ENCODE measurements at places on chromosomes 7 and 10.

- no peak for DNase-seq
These were observed 111.2 kb downstream of the RNLS start for GRCh38 chr10:88471899-88472298.

DNA sequence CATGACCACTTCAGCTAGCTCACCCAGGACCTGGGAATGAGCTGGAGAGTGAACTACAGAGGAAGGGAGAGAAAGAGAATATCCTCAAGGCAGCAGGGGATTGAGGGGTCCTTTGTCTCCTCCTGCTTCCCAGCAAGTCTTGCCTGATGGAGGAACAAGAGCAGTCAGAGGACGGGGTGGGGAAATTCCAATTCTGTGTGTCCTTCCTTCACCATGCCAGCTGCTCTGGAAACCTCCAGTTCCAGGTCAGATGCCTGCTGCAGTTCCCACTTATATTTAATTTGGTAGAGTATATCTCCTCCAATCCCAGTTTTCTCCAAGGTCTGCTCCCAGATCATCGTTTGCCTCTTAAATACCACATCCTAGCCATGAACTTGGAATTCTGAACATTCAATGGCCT lies 21.4 kb upstream of the LEP start:
- DNase-seq, result no peak

GRCh38 chr10:58081353-58081752 lies 186.3 kb downstream of the IPMK start:
- DNase-seq, result no peak

DNA sequence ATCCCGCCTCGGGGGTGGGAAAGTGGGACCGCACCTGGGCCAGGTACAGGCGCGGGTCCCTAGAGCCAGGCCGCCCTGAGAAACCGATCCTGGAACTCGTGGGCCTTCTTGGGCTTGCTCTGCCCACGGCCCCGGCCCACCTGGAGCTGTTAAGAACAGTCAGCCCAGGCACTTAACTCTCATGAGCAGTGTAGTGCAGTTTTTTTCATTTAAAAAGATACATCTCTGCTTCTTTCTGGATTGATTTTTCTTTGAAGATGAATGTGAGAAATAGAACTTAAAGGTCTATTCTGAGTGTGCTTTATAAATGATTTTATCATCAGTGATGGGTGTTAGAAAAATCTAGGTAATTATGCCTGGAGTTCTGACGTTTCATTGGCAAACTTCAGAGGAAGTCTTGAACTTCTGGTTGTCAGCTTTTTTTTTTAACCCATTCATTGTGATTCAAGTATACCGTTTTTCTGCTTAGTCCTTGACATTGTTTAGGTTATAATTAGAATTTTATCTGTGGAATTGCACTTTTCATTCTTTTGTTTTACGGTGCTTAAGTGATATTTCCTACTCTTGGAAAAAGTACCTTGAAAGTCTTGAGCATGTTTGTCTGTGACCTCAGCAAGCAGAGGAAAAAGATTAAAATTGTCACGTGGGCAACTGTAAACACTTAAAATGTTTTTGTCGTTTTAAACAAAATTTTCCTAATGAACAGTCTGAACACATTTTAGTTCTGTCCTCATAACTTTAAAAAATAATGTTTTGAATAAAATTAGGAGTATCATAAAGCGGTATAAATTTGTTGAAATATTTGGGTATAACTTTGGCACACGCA lies 906 bp downstream of the CDK1 start:
- no peak for DNase-seq

DNA sequence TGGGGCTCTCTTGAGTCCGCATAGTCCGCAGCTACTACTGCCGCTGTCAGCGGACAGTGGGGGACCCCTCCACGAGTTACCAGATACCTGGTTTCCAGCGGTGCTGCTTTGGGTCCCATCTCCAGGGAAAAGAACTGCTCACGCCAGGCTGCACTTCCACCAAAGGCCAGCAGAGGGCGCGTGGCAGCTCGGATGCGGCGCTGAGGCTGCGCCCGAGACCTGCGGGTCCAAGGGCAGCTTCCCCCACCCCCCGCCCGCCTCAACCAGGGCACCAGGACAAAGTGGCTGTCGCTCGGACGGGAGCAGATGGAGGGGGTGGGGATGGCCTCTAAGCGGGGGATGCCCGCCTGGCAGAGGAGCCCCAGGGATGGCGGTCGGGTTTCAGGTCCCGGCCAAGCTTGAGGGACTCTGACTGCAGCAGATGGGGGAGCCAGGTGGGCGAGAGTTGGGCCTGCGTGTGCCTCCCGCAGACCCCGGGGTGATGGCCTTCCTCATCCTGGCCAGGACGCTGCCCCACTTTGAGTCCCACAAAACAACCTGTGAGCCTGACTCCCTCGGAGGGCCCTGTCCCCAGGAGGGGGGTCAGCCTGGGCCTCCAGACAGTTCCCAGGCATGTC lies 23.8 kb upstream of the ZNF735 start:
- no peak for DNase-seq

DNA sequence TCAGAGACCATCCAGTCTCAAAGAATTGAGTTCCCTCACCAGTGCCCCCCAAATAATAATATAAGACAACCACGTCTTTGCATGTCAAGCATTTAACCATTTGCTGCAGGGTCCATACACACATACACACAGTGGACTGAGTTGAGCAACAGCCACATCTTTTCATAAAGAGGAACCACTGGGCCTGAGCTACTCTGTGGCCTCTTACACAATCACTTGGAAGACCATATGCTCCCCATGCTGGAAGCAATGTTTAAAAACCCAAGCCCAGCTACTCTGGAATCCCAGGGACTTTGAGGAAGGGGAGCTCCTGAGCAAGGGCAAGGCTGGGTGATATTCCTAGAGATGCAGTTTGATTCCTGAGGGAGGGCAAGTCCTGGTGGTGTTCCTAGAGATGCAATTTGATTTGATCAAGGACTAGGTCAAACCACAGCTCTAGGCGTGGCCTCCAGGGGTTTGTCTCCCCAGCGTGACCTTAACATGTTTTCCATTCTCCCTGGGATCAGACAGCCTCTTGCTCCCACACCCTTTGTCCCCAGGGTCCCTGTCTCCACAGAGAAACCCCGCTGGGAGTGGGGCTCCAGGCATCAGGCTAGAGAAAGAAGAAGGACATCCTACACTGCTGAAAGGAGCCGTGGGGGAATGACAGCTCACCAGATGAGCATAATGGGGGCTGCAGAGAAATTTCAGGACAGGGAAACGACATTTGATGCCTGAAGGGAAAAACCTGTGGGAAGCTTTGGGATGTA lies 376.2 kb upstream of the MGMT start:
- no peak for DNase-seq

- DNase-seq, result no peak
These were observed 234.4 kb downstream of the NEBL start for GRCh38 chr10:20662742-20663141.

DNA sequence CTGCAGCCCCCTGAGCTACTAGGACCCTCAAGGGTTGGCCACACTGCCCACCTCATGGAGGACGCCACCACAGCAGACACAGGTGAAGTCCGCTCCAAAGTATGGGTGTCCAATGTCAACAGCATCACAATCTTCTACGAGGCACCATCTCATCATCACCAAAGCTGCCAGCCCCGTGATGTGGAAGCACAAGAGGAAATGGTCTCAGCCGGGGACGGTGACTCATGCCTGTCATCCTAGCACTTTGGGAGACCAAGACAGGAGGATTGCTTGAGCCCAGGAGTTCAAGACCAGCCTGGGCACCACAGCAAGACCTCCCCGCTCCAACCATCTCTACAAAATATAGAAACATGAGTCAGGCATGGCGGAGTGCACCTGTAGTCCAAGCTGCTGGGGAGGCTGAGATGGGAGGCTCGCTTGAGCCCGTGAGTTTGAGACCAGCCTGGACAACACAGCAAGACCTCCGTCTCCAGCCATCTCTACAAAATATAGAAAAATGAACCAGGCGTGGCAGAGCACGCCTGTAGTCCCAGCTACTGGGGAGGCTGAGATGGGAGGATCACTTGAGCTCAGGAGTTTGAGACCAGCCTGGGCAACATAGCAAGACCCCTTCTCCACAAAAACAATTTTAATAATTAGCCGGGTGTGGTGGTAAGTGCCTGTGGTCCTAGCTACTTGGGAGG lies 48.8 kb upstream of the MYL10 start:
- DNase-seq, result no peak

DNA sequence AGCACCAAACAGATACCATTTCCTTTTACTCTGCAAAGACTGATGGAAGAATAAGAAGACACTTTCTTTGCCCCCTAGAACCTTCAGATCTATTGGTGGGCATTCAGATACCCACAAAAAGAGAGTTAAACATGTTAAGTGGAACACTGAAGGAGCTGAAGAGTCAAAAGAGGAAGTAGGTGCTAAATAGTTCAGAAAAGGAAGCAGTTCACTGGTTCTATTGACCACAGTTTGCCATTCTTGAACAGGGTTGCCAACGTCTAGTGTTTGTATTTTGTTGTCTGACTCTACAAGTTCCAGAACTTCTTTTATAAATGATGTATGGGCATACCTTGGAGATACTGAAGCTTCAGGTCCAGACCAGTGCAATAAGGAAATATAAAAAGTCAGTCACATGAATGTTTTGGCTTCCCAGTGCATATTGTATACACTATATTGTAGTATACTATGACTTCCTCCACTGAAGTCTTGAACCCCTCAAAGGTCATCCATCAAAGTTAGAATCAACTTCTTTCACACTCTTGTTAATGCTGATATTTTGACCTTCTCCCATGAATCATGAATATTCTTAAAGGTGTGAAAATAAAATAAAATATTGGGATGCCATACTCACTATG lies 47.5 kb upstream of the AGR3 start:
- no peak for DNase-seq

DNA sequence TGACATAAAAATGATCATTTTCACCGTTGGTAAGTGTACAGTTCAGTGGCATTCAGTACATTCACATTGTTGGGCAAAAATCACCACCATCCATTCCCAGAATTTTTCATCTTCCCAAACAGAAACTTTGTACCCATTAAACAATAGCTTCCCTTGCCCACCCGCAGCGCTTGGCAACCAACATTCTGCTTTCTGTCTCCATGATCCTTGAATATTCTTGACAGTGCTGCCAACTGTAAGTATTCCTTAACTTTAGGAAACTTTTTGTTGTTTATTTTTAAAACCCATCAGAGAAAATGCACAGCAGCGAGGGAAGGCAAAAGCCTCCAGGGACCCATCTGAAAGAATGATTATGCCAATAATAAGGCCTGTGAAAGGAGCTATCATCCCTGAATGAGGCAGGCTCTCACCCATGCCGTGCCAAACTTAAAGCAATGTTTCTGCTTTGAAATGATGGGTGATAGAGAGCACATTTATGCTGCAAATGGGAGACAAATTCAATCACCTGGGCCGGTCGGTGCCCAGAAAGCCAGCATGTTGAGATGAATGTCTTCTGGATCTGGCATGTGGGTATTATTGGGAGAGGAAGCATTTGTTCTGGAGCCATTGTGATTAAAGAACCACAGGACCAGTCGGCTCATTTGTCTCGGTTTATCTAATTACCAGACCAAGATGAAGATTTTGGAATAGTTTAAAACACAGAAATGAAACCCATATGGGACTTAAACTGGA lies 202.1 kb upstream of the NPVF start:
- no peak for DNase-seq

DNA sequence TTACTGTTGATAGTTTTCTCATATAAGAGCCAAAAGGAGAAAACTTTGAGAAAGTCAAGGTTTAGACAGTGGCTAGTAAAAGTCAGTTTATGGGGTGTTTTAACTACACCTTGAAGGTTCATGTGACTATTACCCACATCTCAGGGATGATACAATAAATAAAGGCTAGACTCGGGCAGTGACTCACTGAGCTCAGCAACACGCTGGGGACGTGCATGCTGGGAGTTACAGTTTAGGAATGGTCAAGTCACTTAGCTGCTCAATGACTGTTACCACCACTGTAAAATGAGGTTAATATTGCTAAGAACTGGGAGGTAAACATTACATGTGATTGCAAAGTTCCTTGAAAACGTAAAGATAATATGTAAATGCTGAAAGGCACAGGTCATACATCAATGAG lies 1254.4 kb upstream of the PHF14 start:
- no peak for DNase-seq

DNA sequence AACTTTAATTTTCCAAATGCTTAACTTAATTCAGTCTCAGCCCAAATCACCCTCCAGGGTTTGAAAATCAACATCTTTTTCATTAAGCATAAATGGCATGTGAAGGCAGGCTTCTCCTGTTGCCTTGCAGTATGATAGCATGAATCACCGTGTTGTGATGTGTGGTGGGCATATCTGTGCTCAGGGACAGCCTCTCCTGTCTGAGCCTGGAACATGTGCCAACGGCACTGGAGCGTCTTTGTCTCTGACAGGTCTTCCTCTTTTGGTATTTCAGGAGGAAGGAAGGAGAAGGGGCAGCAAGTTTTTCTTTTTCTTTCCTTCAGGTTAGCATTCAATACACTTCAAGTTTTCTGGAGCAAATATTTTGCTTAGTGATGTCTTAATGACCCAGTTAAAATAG lies 57.6 kb downstream of the LRGUK start:
- DNase-seq, result peak; percentile 5

- DNase-seq, result peak; percentile 51
These were observed 185.0 kb upstream of the TMEM196 start for GRCh38 chr7:19958309-19958896.

- no peak for DNase-seq
These were observed 102.7 kb upstream of the FAM3C start for GRCh38 chr7:121498816-121499215.
